Spinal cord (tissue), 10 donors: ENCODE measurements at places on chromosomes 7 and 10. TPM values are rescaled to one million over a fixed set of nuclear protein-coding genes. Genes with fewer than 3 reads are reported as not detected.
A peak's percentile ranks its signal among the peaks of the same experiment; 100 is the strongest.

- no peaks in the 10 kb centered on the region for H3K36me3 ChIP-seq
- no peak overlapping the region for H3K4me3 ChIP-seq
- no peaks in the 10 kb centered on the region for H3K27me3 ChIP-seq
- H3K27ac ChIP-seq = no peak overlapping the region
- no peak for DNase-seq
- peaks cover 10% of the 10 kb centered on the region for H3K4me1 ChIP-seq
These were observed 380.2 kb upstream of the MKI67 start for GRCh38 chr10:128506423-128506822.

Gene CRYGN
- total RNA-seq = 10.3 TPM

- peaks cover 7% of the 10 kb centered on the region for H3K36me3 ChIP-seq
- H3K27me3 ChIP-seq = no peaks in the 10 kb centered on the region
- peak overlapping the region; percentile 33 for H3K27ac ChIP-seq
- no peak overlapping the region for H3K4me3 ChIP-seq
- peaks cover 80% of the 10 kb centered on the region for H3K4me1 ChIP-seq
These were observed 111.3 kb downstream of the SLIT1 start for GRCh38 chr10:97074256-97075145.

DNA sequence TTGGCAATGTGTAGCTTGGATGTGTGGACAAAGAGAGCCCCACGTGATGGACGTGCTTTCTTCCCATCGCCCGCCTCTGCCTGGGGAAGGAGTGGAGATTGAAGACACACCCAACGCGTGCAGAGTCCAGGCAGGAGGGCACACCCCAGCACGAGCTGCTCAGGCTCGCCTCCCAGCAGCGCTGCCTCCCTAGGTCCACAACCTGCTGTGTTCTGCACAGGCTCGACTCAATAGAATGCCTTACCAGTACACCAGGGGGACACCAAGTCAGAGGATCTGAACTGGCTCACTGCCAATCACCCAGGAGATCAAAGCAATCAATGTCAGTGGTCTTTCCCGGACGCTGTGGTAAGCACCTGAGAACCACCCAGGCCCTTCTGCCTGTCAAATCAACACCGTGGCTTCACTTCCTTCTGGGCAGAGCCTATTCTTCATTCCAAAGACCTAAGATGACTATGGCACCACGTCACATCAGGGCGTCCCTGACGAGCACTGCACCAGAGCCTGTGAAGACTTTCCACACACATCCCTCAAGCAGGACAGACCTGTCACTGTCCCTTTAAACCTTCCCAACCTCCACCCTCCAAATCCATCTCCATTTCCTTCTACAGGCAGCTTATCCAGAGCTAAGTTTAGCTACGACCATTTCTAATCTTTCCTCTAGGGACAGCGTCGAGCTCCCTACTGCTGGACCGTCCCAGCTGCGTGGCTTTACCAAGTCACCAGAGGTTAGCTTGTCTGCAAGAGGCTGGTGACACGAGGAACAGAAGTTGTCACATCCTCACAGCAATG is 72.3 kb downstream of the AMZ1 start:
- no peaks in the 10 kb centered on the region for H3K27me3 ChIP-seq
- H3K4me1 ChIP-seq = peaks cover 68% of the 10 kb centered on the region
- H3K27ac ChIP-seq = no peak overlapping the region
- DNase-seq = peak; percentile 53
- H3K36me3 ChIP-seq = peaks cover 7% of the 10 kb centered on the region

DNA sequence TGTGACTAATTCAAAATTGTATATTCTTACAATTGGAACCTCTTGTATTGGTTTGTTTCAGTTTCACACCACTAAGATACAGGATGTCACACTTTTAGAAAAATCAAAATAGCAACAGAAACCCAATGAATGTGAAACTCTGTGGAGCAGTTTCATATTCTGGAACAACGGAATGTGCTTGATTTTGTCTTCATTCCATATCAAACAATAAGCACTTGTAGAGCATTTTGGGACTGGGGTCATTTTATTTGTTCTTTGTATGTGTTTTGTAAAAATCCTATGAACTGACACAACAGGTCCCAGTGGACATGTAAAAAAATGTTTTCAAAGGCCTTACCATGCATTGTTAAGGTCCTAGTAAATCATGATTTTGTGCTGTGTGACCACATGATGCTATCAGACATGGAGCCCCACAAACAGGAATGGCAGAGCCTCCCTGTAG is 123.1 kb downstream of the DKK1 start:
- no peak overlapping the region for H3K27ac ChIP-seq
- no peak overlapping the region for H3K4me3 ChIP-seq
- H3K27me3 ChIP-seq = no peaks in the 10 kb centered on the region
- no peaks in the 10 kb centered on the region for H3K36me3 ChIP-seq

GRCh38 chr10:72328829-72329204 is 25.9 kb downstream of the DNAJB12 start:
- H3K36me3 ChIP-seq = peaks cover 10% of the 10 kb centered on the region
- H3K4me1 ChIP-seq = peaks cover 78% of the 10 kb centered on the region
- no peaks in the 10 kb centered on the region for H3K27me3 ChIP-seq
- H3K27ac ChIP-seq = peak overlapping the region; percentile 78
- H3K4me3 ChIP-seq = no peak overlapping the region
- no peak for DNase-seq

Gene MGAM2
- 0.33 TPM for total RNA-seq

Gene PNLIPRP3
- not detected for total RNA-seq

Gene ADAM8
- 1.7 TPM for total RNA-seq

Gene SLC13A1
- not detected for total RNA-seq

DNA sequence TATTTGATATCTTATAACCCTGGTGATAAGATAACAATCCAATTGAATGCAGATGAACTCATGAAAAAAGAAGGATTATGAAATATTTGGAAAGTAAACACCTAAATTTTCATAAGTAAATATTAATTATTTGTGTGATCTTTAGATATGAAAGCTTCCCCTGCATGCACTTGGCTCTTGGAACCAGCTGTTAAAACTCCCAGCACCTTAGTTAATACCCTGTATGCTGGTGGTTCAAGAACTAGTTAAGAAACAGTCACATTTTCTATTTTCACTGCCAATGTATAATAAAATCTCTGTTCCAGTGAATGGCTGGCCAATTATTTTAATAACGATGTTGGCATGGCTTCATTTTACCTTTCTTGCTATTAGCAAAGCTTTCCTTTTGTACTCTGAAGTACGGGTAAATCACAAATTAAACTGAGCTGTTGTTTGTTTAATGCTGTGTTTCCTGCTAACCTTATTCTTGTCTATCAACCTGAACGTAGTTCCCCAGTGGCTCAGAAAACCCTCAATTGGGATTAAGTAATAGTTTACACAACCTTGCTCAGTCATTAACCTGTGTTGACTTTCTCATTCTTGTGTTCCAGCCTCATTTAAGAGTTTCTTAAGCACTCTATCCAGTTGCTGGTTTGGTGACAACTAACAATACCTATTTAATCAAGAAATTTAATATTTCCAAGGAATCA is 38.9 kb downstream of the MET start:
- H3K4me1 ChIP-seq = no peaks in the 10 kb centered on the region
- H3K27ac ChIP-seq = no peak overlapping the region
- no peaks in the 10 kb centered on the region for H3K27me3 ChIP-seq
